ENCODE measurements at places on chromosomes 3 and 15.

DNA sequence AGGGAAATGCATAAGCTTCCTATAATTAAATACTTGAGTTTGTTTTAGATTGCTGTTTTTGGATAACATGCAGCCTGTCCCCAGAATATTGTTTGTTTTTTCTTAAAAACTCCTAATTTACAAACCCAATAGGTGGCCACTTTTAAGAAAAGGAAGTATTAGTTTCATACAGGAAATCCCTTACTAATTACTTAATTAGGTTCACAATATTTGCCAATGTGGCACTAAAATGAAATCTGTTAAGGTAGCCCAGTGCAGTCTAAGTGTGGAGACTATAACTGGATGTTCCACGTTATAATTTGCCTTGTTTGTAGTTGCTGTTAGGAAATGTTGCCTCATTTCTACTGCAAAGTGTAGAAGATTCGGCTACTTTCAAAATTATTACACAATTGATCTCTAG lies 195.8 kb downstream of the BBX start:
- no peak for DNase-seq

DNA sequence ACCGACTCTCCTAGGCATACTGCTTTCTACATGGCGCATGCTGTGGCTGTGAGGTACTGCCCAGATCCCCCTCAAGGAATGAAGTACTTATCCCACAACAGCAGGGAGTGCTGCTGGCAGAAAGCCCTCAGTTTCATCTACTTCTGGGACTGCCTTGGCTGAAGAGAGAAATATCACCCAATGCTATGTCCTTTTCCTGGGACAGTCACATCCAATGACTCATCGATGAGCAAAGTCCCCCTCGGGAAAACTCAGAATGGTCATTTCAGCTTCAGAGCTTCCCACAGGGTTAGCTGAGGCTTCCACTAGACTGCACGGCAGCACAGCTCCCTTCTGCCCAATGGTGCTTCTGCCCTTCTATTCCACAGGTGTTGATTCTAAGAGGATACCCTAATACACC lies 3.6 kb upstream of the NMD3 start:
- DNase-seq: no peak

GRCh38 chr15:101066501-101067408 lies 147.6 kb downstream of the LRRK1 start:
- DNase-seq: no peak

GRCh38 chr3:171138027-171138426 lies 111.5 kb upstream of the SLC2A2 start:
- no peak for DNase-seq

DNA sequence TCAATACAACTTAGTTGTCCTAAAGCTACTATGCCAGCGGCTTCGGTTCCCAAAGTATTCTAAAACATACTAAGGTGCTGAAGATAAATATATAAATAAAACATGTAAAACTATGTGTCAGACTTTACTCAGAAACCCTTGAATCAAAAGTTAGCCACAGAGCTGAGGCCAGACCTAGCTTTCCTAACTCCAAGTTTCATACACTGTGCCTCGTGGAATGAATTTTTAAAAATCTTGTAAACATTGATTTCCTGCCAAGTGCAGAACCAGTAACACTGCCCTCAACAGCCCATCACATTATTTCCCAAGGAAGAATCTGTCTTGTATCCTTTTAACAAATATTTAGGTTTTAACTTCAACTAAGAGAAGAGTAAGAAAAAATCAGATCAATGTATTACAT lies 36.4 kb downstream of the TAMM41 start:
- no peak for DNase-seq

DNA sequence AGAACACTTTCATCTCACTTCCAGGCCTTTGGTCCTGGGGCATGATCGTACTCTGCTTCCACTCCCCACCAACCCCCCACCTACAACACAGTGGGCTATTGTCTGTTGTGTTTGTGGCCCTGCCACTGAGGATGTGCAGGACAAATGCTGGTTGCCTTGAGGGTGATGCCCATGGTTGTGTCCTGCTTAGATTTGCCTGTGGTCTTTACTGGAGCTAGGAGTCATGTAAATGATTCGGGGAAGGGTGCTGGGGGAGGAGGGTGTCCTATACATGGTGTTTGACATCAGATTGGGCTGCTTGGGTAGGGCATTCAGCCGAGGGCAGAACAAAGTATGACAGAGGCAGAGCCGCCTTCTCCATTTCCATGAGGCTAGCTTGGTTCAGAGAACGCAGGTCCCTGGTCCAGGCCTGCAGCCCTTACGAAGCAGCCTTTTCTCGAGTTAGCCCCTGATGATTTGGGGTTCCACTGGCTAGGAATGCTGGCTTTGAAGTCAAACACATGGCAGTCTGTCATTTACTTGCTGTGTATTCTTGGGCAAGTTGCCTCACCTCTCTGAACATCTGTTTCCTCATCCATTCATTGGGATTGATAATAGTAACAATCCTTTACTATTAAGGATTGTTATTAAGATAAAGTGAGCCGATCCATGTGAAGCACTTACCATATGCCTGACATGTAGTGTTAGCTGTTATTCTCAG lies 6.9 kb downstream of the CORO2B start:
- no peak for DNase-seq

- DNase-seq: no peak
Measured at GRCh38 chr15:31560643-31561042, 234.0 kb downstream of the KLF13 start.

GRCh38 chr3:115968871-115969270 lies 345.6 kb downstream of the GAP43 start:
- DNase-seq: no peak

DNA sequence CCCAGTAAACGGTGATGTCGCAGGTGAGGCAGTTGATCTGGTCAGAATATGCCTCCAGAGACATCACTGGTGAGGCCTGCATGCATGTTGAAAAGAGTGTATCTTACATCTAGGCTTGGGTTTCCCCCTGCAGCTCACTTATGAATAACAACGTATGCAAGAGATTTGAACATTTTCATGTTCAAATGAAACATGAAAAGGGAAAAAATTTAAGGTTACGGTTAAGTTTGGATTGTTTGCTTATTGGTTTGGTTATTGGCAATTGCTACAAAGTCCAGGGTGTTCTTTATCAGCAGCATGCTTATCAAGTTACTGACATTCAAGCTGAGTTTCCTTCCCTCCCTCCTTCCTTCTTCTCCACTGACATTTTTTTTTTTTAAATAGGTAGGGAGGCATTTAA lies 123.2 kb downstream of the IGF1R start:
- no peak for DNase-seq

- DNase-seq: no peak
Measured at GRCh38 chr15:36617529-36618196, 38.2 kb downstream of the CDIN1 start.

GRCh38 chr3:48614044-48614443 lies 4.6 kb upstream of the UQCRC1 start:
- DNase-seq: no peak

GRCh38 chr3:141000027-141000663 lies 51.0 kb upstream of the SPSB4 start:
- DNase-seq: no peak

DNA sequence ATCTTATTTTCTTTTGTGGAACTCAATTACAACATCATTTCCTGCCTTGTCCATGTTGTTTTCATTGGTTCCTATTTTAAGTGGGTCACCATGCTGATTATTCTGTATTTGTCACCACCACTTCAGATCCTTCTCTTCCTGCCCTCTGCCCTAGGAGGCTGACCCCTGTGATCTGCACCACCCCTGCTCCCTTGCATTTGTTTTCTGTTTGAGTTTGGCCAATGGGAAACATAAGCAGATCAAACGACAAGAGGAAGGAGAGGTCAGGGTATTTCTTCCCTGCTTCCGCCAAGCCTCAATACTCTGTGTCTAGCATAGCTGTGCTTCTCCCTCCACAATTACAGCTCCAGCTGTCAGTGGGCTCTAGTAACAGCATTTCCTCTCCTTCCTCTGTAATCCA lies 71.6 kb downstream of the IMPG2 start:
- no peak for DNase-seq

GRCh38 chr3:156429125-156429524 lies 125.8 kb downstream of the SSR3 start:
- no peak for DNase-seq

DNA sequence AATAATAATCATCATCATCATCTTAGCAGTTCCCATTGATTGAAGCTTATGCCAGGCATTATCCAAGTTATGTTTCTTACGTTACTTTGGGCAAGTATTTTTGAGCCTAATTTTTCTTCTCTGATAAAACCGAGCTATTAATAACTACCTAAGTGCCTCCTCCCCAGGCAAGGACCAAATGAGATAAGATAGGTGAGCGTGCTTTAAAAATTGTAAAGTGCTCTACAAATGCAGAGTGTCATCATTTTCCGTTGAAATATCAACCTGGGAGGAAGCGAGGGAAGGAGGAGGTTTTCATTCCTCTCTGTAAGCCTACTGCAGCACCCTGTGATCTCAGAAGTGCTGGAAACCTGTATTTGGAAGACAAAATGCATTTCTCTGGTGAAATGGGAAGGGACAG lies 96.7 kb upstream of the MITF start:
- DNase-seq: no peak

- DNase-seq: no peak
Measured at GRCh38 chr3:58369876-58370275, 37.2 kb downstream of the PXK start.

GRCh38 chr15:100783291-100783690 lies 96.3 kb upstream of the ALDH1A3 start:
- no peak for DNase-seq

DNA sequence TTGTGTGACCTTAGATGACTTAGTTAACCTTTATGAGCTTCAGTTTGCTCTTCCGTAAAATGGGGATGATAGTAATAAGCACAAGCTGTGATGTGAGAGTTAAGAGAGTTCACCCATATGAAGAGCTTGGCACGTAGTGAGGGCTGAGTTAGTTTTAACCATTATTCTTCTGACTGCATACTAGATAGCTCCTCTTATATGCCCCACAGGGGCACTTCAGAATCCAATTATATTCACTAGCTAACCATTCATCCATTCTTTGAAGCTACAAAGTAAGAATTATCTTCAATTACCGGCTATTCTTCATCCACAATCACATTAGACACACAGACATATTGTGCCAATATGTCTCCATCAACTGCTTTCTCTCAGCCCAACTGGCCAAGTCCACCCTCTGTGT lies 159.0 kb upstream of the STT3B start:
- DNase-seq: no peak

DNA sequence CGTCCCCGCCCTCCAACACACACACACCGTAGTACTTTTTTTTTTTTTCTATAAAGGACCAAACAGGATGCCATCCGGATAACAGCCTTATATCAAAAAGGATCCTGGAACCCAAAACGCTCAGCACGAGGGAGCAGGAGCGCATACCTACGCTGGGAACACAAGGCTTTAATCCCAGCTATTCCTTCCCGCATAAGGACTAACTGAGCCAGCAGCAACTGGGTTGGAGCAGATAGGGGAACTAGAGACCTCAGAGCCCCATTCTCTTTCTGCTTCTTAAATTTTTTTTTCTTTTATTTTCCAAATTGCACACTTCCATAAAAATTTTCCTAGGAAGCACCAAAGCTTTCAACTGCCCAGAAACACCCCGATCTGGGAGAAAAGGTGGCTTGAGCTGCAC lies 1.3 kb downstream of the TRANK1 start:
- no peak for DNase-seq

- no peak for DNase-seq
Measured at GRCh38 chr3:184289426-184289938, 9.6 kb upstream of the PSMD2 start.

DNA sequence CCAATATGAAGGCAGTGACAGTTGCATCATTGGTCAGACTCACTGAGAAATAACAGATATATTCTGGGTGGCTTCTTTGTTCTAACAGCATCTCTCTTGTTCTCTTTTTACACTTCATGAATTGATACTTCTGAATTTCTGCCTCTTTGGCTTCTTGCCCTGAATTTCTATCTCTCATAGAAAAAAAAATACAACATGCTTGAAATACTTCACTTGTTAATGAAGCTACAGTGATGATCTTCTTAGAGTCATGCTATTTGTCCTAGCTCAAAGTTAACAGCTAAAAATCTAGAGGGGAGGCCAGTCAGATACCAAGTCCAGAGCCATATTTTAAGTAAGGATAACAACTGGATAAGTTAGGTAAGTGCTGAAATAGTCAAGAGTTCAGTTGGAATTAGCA lies 597.2 kb upstream of the AGTR1 start:
- no peak for DNase-seq

DNA sequence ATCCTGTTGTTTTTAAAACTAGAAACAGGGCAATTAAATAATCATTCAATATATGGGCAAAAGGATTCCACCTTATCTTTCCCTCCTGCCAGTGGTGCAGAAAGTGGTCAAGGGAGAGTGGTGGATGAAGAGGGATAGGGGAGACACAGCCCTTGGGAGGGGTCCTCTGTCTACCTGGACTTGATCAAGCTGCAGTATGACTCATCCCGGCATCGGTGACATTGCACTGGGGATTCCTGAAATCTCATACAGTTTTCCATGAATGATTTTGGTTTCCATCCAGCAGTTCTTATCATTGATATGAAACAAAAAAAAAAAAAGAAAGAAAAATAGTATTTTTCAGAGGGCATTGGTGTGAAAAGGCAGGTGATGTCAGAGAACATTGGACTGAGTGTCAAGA lies 62.9 kb downstream of the CMTM8 start:
- no peak for DNase-seq

- DNase-seq: no peak
Measured at GRCh38 chr3:18591120-18591519, 166.0 kb upstream of the SATB1 start.

DNA sequence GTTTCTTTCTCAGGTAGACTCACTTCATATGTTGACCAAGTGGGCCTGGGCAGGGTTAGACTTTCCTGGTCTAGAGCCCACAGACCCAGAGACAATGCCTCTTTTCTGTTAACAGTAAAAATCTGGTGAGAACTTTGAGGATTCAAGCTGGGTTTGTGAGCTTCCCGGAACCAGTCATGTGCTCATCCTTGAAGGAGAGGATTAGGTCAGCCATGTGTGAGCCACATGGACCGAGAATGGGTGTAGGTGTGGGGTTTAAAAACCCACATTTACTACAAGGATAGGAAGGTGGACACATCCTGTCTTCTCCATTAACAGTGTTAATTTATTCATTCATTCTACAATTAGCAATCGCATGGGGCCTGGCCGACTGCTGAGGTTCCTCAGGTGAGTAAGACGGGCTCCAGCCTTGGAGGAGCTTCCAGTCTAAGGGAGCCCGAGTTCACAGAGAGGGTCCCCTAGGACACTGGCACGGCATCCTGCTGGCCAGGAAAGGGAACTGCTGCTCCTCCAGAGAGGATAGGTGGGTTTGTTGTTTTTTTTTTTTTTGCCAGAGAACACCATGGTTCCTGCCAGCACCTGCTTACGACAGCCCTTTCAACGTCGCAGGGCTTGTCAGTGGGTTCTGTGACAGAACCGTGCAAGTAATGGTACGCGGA lies 69.0 kb downstream of the SQOR start:
- no peak for DNase-seq

GRCh38 chr3:37262816-37263393 lies 88.5 kb upstream of the LRRFIP2 start:
- no peak for DNase-seq

DNA sequence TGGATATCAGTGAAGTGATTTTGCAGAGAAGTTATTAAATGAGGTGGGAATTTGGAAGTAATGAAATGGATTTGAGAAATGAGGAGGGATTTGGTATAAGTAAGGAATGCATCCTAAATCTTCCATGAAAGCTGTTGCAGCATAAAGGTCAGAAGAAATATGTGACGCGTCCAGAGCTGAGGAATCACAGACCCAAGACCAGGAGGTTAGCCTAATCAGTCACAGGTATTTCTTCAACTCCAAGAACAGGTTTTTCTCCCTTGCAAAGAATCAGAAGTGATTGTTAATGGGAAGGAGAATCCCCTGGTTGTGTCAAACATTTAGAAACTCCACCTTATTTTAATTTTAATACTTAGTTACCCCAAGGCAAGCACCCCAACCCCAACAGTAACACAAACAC lies 253.2 kb downstream of the MEX3B start:
- no peak for DNase-seq

Data from esophagus squamous epithelium (tissue), 5 donors.